ENCODE measurements at places on chromosomes 1 and 21. TPM values are rescaled to one million over a fixed set of nuclear protein-coding genes. Genes with fewer than 3 reads are reported as not detected.

Gene LCE1D
- total RNA-seq, result not detected

- no peak overlapping the region for H3K4me3 ChIP-seq
- no peak overlapping the region for H3K27ac ChIP-seq
- H3K36me3 ChIP-seq, result no peaks in the 10 kb centered on the region
- H3K4me1 ChIP-seq, result no peaks in the 10 kb centered on the region
- H3K27me3 ChIP-seq, result no peaks in the 10 kb centered on the region
- DNase-seq, result no peak
These were observed 289.6 kb upstream of the PROX1 start for GRCh38 chr1:213698092-213698702.

DNA sequence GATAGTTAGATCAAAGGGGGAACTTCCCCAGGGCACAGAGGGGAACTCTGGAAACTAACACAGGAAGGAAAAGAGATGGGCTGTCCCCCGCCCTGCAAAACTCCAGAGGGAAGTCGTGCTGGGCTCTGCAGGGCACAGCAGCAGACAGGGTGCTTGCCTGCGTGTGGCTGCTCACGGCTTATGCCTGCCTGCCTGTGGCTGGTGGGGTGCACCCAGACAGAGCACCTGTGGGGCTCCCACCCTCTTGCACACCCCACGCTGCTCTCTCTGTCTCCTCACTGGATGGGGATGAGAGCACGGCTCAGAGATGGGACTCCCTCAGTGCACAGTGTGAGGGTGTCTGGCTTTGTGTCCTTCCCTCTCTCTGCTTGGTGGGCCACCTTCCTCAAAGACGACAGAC lies 13.5 kb upstream of the ETV3L start:
- no peaks in the 10 kb centered on the region for H3K36me3 ChIP-seq
- no peak overlapping the region for H3K27ac ChIP-seq
- H3K4me1 ChIP-seq, result no peaks in the 10 kb centered on the region
- H3K4me3 ChIP-seq, result no peak overlapping the region

Gene CDCA8
- 10.3 TPM for total RNA-seq

DNA sequence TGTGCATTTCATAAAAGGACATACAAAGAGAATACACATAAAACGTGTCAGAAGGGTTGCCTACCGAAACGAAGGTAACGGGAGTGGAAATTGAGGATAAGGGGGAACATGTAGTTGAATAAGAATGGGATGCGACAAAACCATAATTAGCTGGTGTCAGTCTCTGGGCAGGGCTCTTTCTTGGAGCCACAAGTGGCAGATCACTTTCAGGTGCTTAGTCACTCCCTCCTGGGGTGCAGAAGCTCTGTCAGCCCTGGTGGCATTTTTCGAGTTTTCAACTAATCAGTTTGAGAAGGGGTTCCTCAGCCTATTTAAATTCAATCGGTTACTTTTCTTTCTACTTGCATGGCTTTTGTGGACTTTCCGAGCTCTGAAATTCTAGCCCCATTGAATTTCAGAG lies 133.9 kb upstream of the IGSF21 start:
- H3K27me3 ChIP-seq, result no peaks in the 10 kb centered on the region
- H3K4me3 ChIP-seq, result no peak overlapping the region
- no peaks in the 10 kb centered on the region for H3K4me1 ChIP-seq
- no peak for DNase-seq
- no peak overlapping the region for H3K27ac ChIP-seq
- H3K36me3 ChIP-seq, result no peaks in the 10 kb centered on the region

GRCh38 chr1:53562291-53562980 lies 103.2 kb downstream of the DMRTB1 start:
- 0 out of 2 replicates have a peak, but pooled peaks cover 5% of the 10 kb centered on the region for H3K27me3 ChIP-seq
- no peaks in the 10 kb centered on the region for H3K36me3 ChIP-seq
- no peak overlapping the region for H3K4me3 ChIP-seq
- H3K27ac ChIP-seq, result no peak overlapping the region
- no peaks in the 10 kb centered on the region for H3K4me1 ChIP-seq

Gene NT5C1A
- total RNA-seq, result not detected

- no peak overlapping the region for H3K27ac ChIP-seq
- no peaks in the 10 kb centered on the region for H3K27me3 ChIP-seq
- no peak overlapping the region for H3K4me3 ChIP-seq
- H3K4me1 ChIP-seq, result no peaks in the 10 kb centered on the region
These were observed 299.5 kb upstream of the FMN2 start for GRCh38 chr1:239792157-239792556.

GRCh38 chr1:181102841-181103240 lies 14.3 kb downstream of the IER5 start:
- no peak overlapping the region for H3K4me3 ChIP-seq
- no peak for DNase-seq
- no peaks in the 10 kb centered on the region for H3K36me3 ChIP-seq
- H3K4me1 ChIP-seq, result peaks cover 71% of the 10 kb centered on the region
- H3K27ac ChIP-seq, result no peak overlapping the region

- H3K27ac ChIP-seq, result no peak overlapping the region
- H3K36me3 ChIP-seq, result no peaks in the 10 kb centered on the region
- no peaks in the 10 kb centered on the region for H3K27me3 ChIP-seq
- no peak overlapping the region for H3K4me3 ChIP-seq
These were observed 187.8 kb upstream of the LHX8 start for GRCh38 chr1:74946388-74946787.

GRCh38 chr21:40386294-40386911 lies 460.6 kb downstream of the DSCAM start:
- no peak overlapping the region for H3K27ac ChIP-seq
- DNase-seq, result no peak
- no peaks in the 10 kb centered on the region for H3K27me3 ChIP-seq
- no peaks in the 10 kb centered on the region for H3K4me1 ChIP-seq
- H3K36me3 ChIP-seq, result no peaks in the 10 kb centered on the region
- no peak overlapping the region for H3K4me3 ChIP-seq

Gene CFHR1
- not detected for total RNA-seq

Gene WARS2
- total RNA-seq, result 17.6 TPM

DNA sequence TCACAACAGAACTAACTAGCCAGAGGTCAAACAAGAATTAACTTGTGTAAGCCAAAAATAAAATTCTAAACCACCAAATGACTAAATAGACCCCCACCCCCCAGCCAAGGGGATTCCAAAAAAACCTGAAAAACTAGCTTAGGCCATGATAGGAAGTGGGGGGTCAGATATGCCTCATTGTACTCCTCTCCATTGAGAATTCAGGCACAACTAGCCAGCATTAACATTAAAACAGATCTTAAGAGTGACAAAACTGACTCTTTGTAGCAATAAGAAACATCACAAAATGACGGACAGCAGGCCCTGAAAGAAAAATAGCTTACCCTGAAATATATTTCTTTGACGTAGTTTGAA lies 103.0 kb upstream of the ETV3 start:
- H3K4me3 ChIP-seq, result no peak overlapping the region
- no peak for DNase-seq
- no peaks in the 10 kb centered on the region for H3K36me3 ChIP-seq
- peaks cover under 1% of the 10 kb centered on the region for H3K27me3 ChIP-seq
- H3K27ac ChIP-seq, result no peak overlapping the region
- H3K4me1 ChIP-seq, result no peaks in the 10 kb centered on the region

Gene ZNF648
- total RNA-seq, result not detected

DNA sequence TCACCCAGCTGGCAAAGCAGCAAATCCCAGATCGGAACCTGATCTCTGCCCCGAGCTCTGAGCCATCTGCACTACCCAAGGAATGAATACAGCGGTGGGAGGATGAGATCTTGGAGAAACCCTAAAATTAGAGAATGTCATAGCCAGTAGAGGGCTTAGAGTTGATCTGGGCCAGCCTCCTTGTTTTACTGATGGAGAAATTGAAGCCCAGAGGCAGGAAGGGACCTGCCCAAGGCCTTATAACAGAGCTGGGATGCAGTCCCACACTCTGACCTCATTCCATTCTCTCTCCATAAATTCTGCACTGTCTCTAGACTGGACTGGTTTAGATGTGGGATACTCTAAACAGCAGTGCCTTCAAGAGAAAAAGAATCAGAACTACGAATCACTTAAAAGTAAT lies 4.8 kb upstream of the SFN start:
- H3K27me3 ChIP-seq, result no peaks in the 10 kb centered on the region
- H3K4me3 ChIP-seq, result no peak overlapping the region
- DNase-seq, result no peak
- peaks cover 16% of the 10 kb centered on the region for H3K36me3 ChIP-seq
- H3K4me1 ChIP-seq, result no peaks in the 10 kb centered on the region

Gene ICOSLG
- not detected for total RNA-seq

DNA sequence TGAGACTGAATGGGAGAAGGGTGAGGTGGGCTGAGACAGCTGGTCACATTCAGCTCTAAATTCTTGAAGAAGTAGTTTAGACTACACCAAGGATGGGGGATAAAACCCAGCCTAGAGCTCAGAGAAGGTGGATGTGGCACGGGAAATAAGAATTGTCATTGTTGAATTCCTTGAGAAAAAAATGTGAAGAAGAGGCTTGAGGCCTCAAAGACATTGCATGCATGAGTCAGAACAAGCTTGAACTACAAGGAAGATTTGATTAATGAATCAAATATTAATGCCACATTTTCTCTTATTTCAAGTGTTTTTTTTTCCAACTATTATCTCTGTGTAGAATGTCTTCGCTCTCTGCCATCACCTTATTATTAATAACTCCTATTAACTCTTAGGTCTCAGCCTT lies 58.9 kb downstream of the MAP3K7CL start:
- no peaks in the 10 kb centered on the region for H3K36me3 ChIP-seq
- H3K27me3 ChIP-seq, result no peaks in the 10 kb centered on the region
- no peak overlapping the region for H3K27ac ChIP-seq
- no peak for DNase-seq
- H3K4me3 ChIP-seq, result no peak overlapping the region

DNA sequence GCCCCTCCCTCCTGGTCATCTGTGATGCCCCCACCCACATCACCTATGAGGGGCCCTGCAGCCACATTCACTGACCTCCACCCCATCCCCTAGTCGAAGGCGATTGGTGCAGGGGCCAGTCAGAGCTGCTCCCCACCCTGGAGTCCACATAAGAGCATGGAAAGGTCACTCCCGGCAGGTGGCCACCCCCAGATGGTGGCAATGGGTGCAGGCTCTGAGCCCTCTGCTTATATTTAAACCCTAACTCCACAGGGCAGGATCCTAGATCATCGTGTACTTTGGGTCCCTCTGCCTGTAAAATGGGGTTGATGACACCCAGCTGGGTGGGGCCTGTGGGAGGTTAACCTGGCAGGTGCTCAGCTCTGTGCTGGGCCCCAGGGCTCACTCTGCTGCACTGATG lies 186.8 kb upstream of the C1orf174 start:
- H3K36me3 ChIP-seq, result no peaks in the 10 kb centered on the region
- H3K27me3 ChIP-seq, result no peaks in the 10 kb centered on the region
- H3K4me3 ChIP-seq, result no peak overlapping the region
- no peak for DNase-seq
- no peaks in the 10 kb centered on the region for H3K4me1 ChIP-seq

- H3K27ac ChIP-seq, result no peak overlapping the region
- H3K4me3 ChIP-seq, result no peak overlapping the region
- no peaks in the 10 kb centered on the region for H3K36me3 ChIP-seq
- no peaks in the 10 kb centered on the region for H3K27me3 ChIP-seq
- H3K4me1 ChIP-seq, result no peaks in the 10 kb centered on the region
These were observed 295.9 kb downstream of the RGS7 start for GRCh38 chr1:241061062-241061461.

Gene DDAH1
- total RNA-seq, result 97.5 TPM

DNA sequence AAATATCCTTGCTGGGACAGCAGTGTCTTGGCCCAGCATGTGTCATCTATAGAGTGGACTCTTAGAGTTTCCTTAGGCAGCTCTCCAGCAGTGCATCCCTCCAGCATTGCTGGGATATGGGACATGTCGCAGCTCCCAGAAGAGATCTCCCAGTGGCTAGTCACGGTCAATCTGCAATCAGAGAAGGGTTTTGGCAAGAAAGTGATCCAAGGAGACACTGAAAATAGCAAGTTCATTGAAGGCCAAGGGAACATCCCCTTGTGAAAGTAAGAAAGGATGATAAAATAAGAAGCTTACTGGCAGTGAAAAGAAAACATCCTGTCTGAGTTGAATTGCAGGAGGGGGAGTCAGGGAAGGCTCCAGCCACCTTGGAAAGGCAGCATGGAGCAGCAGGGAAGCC lies 19.3 kb upstream of the NPL start:
- DNase-seq, result no peak
- no peaks in the 10 kb centered on the region for H3K36me3 ChIP-seq
- no peak overlapping the region for H3K27ac ChIP-seq
- no peaks in the 10 kb centered on the region for H3K27me3 ChIP-seq

- H3K36me3 ChIP-seq, result no peaks in the 10 kb centered on the region
- H3K27ac ChIP-seq, result no peak overlapping the region
- H3K4me3 ChIP-seq, result no peak overlapping the region
- H3K27me3 ChIP-seq, result 0 out of 2 replicates have a peak, but pooled peaks cover 4% of the 10 kb centered on the region
- H3K4me1 ChIP-seq, result no peaks in the 10 kb centered on the region
These were observed 17.0 kb downstream of the C1orf159 start for GRCh38 chr1:1098681-1099421.

- no peaks in the 10 kb centered on the region for H3K36me3 ChIP-seq
- no peak overlapping the region for H3K4me3 ChIP-seq
- H3K27me3 ChIP-seq, result no peaks in the 10 kb centered on the region
- H3K27ac ChIP-seq, result no peak overlapping the region
These were observed 4.2 kb downstream of the PLA2G5 start for GRCh38 chr1:20074055-20074724.

Gene ANKRD13C
- total RNA-seq, result 44.9 TPM

Gene SPATA1
- 0.74 TPM for total RNA-seq

- H3K36me3 ChIP-seq, result no peaks in the 10 kb centered on the region
- no peak overlapping the region for H3K4me3 ChIP-seq
- H3K4me1 ChIP-seq, result no peaks in the 10 kb centered on the region
- H3K27ac ChIP-seq, result no peak overlapping the region
- DNase-seq, result no peak
- peaks cover 20% of the 10 kb centered on the region for H3K27me3 ChIP-seq
These were observed 22.6 kb upstream of the CR2 start for GRCh38 chr1:207431508-207431907.

DNA sequence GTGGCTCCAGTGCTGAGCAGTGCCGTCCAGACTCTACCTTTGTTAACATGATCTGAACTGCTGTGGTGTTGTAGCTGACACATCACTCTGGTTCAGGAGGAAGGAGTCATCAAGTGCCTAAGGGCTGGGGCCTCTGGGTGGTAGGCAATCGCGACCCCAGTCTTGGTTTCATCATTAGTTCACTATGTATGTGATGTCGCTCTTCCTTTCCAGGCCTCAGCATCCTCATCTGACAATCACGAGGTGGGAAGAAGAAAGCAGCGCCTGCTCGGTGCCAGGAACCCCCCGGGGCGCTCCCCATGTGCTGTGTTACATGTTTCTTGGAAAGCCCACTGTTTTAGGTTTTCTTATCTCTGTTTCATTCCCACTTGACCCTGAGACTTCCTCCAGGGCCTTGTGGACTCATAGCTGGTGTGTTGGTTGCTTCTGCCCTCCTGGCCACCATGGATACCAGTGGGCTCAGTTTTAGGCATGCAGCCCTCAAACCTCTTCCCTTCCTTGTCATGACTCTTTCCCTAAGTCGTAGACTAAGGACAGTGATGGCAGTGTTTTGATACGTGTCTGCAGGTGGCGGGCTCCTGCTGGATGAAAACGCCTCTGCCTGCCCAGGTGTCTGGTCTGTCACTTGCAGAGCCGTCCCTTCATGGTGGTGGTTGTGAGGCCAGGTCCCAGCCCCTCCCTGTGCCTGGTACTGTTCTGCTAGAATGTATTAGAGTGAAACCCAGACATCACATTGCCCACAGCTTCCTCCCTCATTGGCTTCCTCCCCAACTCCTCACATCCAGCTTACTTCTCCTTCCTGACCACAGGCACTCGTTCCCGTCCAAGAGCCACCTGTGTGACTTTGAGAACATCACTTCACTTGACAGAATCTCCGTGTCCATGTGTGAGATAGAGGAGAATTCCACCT lies 17.2 kb upstream of the FOXO6 start:
- DNase-seq, result peak; percentile 25
- H3K27ac ChIP-seq, result no peak overlapping the region
- no peaks in the 10 kb centered on the region for H3K27me3 ChIP-seq
